ENCODE measurements at places on chromosomes 4 and X.

DNA sequence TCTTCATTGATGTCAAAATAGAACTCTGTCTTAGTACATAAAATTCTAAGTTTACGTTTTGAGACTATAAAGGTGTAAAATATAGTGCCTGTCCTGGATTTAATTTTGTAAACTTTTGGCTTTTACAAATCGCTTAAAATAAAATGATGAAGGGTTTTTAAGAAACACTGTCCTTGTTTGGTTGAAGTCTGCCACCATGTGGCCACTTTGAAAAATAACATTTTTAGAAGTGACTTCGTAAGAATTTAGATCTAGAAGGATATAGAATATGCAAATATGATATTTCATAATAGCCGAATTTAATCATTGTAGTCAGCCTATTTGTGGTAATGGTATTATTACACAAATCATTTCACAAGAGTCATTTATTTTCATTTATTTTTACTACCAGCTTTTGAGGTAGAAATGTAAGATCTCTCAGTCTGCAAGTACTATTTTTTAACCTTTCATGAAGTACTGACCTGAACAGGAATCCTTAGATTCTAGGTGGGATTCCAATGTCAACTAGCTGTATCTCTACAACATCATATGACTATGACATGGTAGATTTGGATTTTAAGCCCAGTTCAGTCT, 31.0 kb upstream of the FAT4 start:
- DNase-seq: peak; percentile 6

DNA sequence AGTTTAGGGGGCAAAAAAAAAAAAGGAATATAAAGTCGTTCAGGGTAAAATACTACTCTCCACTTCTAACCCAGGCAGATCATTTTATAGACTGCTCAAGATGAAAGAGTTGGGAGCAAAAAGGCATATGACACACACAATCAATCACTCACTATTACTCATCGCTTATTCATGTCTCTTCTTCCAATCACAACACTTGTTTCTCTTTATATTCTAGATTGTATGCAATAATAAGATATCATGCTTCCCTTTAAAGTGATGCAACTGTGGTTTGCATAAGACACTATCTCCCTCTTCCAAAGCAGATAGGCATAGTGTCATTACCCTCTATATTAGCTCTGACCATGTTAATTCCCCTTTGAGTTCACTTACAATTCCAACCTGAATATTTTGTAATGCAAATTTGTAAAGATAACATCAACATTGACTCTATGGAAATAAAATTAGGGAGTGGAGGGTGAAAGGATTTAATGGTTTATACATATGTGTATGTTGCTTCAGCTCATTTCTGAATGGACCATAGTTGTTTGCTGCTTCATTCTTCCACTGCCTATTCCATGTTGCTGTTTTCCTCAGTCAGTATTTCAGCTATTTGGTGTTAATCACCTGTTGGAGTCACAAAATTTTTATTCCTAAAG, 154.9 kb upstream of the EPHA5 start:
- DNase-seq: no peak

DNA sequence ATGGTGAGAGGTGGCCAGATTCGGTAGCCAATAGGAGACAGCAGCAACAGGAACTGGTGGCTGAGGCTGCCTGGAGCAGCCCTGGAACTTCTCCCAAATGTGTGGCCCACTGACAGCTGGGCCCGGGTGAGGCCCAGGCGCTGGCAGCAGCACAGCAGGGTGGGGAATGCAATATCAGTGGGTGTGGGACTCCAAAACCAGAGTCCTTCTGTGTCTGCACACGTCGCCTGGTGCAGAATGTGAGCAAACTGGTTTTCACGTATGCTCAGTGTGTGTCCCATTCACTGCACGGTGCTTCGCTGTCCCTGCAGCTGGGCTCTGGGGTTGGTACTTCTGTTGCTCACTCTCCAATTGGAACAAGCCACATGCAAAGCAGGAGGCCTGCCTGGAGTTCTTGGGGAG, 14.4 kb upstream of the CENPU start:
- no peak for DNase-seq

DNA sequence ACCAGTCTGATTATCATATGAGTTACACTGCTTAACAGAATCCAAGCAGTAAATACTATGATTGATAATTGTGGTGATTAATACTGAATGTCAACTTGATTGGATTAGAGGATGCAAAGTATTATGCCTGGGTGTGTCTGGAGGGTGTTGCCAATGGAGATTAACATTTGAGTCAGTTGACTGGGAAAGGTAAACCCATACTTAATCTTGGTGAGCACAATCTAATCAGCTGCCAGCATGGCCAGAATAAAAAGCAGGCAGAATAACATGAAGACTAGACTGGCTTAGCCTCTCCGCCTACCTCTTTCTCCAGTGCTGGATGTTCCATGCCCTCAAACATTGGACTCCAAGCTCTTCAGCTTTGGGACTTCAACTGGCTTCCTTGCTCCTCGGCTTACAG, 961.3 kb downstream of the ADGRL3 start:
- no peak for DNase-seq

Measured in MV-4-11 (cell line).